HFFc6 (cell line): ENCODE measurements at places on chromosomes 11 and 22.

DNA sequence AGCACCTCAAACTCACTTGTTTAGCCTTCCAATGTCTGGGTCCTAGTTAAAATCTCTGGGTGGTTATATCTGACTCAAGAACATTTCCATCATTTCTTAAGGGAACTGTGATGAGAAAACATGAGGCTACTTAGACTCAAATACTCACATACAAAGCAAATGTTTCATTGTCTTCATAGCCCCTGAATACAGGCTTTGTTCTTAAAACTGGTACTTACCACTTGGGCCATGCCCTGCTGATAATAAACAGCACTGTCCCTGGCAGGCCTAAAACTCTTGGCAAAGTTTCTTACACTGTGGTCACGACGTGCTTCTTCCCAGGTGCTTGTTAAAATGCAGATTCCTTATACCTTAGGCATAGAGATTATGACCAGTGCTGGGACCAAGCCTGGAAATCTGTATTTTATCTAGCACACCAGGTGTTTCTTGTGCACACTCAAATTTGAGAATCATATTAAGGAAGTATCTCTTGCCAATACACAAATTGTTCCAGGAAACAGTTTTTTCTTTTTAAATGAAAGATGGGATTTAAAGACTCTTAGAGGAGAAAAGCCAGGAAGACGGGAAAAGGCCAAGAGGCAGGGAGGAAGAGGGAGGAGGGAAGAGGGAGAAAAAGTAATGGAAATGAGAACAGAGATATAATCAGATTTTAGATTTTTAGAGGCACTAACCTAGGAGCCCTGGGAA is 287.9 kb upstream of the MPPED2 start:
- no peak for DNase-seq

GRCh38 chr11:6615046-6615445 is 3.0 kb upstream of the TAF10 start:
- DNase-seq: no peak

DNA sequence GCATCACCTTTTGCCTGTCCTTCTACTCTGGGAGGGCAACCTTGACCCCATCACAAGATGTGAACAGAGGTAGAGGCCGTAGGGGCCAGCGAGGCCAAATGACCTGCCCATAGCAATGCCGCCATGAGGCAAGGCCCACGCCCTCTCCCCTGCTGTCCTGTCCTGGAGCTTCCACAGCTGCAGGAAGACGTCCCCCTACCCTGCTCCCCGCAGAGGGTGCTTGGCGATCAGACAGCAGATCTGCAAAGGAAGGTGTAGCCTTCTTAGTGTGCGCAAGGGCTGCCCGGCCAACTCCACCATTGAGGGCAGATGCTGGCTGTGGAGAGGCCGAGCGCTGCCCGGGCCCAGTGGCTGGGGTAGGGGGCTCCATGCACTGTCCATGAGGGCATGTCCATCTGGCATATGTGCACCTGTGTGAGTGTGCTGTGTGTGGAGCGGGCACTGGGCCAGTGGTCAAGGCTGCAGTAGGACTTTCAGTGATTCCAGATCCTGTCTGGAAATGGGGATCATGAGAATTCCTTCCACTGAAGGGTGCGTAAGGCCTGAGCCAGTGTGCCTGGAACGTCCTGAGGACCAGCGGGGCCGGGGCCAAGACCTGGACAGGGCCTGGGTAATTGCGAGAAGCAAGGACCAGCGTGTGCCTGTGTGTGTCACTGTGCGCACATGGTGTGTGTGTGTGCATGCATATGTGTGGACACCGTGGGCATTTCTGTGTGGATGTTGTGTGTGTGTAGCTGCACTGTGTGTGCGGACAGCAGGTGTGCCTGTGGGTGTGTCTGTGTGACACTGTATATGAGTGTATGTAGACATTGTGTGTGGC is 11.0 kb downstream of the TRPM5 start:
- DNase-seq: no peak

- no peak for DNase-seq
Measured at GRCh38 chr11:10395166-10395897, 59.7 kb upstream of the AMPD3 start.

GRCh38 chr11:877565-877964 is 33.0 kb downstream of the CHID1 start:
- DNase-seq: no peak

GRCh38 chr11:60786811-60787567 is 1.9 kb downstream of the MS4A10 start:
- DNase-seq: peak; percentile 41

DNA sequence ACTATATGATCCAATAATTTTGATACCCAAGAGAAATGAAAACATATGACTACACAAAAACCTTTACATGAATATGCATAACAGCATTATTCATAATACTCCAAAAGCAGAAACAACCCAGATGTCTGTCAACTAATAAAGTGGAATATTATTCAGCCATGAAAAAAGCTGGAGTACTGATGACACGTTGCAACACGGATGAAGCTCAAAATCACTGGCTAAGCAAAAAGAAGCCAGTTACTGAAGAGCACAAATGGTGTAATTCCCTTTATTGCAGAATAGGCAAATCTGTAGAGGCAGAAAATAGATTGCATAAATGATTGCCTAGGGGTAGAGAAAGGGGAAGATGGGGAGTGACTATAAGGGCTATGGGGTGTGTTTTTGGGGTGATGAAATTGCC is 117.6 kb upstream of the FGF3 start:
- no peak for DNase-seq

- DNase-seq: no peak
Measured at GRCh38 chr22:48882636-48883200, 945.0 kb downstream of the BRD1 start.

DNA sequence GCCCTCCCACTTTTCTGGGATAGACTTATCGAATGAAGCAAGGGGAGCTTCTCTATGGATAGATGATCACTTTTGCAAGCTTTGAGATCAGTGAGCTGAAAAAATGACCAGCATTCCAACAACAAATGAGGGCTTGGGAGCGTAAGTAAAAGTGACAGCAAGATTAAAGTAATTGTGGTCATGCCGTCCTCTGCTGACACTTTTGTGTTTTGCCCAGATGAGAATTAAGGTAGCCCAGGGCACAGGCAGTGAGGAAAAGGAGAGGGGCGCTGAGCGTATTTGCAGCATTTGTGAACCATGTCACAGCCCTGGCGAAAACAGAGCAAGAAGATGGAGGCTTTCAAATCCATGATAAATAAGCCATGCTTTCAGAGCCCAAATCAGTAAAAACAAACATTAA is 24.6 kb upstream of the TMA7B start:
- DNase-seq: no peak

DNA sequence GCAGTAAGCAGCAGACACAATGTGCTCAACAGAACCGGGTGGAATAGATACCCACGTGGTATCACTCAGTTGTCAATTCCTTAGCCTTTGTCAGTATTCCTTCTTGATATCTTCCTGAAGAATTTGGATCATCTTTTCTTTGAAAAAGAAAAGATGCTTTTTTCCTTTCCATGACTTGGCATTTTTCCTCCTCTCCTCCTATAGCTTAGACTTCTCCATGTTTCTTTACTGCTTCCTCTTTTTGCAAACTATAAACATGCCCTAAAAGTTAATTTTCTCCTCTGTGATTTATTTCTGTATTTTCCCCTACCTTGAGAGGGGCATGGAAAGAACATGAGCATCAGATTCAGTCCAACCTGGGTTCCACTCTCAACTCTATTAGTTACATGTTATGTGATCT is 11.7 kb downstream of the CBLIF start:
- DNase-seq: no peak

GRCh38 chr11:16921019-16921418 is 93.2 kb downstream of the PLEKHA7 start:
- DNase-seq: no peak

DNA sequence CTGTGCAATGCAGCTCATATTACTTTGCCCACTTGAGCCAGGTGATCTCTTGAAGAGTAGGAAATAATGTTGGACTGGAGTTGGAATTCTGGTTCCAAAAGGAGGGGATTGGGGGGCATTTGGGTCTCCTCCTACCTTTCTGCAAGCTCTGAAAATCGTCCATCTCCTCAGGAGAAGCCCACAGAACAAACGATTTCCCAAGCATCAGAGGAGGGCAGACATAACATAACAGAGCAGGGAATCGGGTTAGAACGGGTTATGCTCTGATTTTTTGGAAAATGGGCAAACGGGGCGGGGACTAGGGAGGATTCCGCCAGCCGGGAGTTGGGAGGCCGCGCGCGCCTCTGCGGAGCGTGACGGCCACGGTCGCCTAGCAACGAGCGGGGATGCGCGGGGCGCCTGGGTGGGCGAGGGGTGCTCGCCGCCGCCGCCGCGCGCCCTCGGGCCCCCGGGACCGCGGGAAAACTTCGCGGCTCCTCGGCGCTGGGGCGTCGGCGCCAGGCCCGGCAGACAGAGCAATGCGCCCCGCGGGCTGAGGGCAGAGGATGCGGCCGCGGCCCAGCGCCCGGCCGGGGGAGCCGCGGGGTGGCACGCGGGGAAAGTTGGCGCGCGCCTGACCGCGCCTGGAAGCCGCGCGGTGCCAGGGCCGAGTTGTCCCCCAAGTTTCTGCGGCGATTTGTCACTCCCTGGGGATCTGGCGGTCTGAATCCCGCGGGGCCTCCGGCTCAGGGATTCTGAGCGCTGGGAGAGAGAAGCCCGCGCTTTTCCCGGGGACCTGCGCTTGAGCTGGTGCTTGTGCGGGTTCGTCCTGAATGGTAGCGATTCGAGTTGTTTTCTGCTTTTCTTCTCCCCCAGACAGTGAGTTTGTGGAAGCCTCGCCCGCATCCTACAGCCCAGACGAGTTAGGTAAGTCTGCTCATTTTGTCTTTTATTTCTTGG is 27.8 kb upstream of the AMOTL1 start:
- DNase-seq: no peak

- DNase-seq: no peak
Measured at GRCh38 chr11:7910286-7910788, 20.7 kb downstream of the OR10A6 start.

- DNase-seq: peak; percentile 88
Measured at GRCh38 chr11:85725510-85726258, 39.7 kb upstream of the CCDC89 start.
